ENCODE measurements at places on chromosomes 6 and 20. TPM values are rescaled to one million over a fixed set of nuclear protein-coding genes. Genes with fewer than 3 reads are reported as not detected.
A peak's percentile ranks its signal among the peaks of the same experiment; 100 is the strongest.

GRCh38 chr6:44933108-44933507 is 395.0 kb upstream of the RUNX2 start:
- peak overlapping the region; percentile 3 for H3K27ac ChIP-seq
- H3K4me3 ChIP-seq, result no peak overlapping the region
- no peaks in the 10 kb centered on the region for H3K36me3 ChIP-seq
- no peaks in the 10 kb centered on the region for H3K4me1 ChIP-seq
- no peak for DNase-seq

GRCh38 chr6:55882718-55883569 is 7.6 kb upstream of the BMP5 start:
- H3K27ac ChIP-seq, result no peak overlapping the region
- H3K36me3 ChIP-seq, result no peaks in the 10 kb centered on the region
- DNase-seq, result no peak
- no peaks in the 10 kb centered on the region for H3K4me1 ChIP-seq
- H3K27me3 ChIP-seq, result no peaks in the 10 kb centered on the region
- no peak overlapping the region for H3K4me3 ChIP-seq

Gene FAM209B
- 3.3 TPM for polyA plus RNA-seq

Gene FERMT1
- polyA plus RNA-seq, result 5.8 TPM

Gene HSPA12B
- 2.3 TPM for polyA plus RNA-seq
